ENCODE measurements at places on chromosomes 1 and 21.

DNA sequence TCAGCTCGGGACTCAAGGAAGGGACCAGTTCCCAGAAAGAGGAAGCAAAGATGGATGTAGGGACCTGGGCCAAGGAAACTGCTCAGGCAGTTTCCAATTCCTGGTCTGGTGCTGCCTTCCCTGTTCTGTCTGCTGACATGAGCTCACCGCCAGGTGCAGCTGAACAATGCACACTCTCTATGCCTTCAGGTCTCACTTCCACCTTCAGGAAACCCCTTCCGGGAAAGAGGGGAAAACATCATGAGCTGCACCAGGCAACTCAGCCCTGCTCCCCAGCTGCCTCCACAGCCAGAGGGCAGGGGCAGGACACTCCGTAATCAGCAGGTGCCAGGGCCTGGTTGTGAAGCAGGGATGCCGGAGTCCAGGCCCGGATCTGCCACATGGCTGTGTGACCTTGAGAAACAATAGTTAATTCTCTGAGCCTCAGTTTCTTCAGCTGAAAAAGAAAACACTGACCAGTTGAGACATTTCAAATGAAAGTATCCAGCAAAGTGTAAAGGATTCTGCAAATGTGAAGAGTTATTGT is 27.8 kb downstream of the SMIM12 start:
- DNase-seq = no peak

DNA sequence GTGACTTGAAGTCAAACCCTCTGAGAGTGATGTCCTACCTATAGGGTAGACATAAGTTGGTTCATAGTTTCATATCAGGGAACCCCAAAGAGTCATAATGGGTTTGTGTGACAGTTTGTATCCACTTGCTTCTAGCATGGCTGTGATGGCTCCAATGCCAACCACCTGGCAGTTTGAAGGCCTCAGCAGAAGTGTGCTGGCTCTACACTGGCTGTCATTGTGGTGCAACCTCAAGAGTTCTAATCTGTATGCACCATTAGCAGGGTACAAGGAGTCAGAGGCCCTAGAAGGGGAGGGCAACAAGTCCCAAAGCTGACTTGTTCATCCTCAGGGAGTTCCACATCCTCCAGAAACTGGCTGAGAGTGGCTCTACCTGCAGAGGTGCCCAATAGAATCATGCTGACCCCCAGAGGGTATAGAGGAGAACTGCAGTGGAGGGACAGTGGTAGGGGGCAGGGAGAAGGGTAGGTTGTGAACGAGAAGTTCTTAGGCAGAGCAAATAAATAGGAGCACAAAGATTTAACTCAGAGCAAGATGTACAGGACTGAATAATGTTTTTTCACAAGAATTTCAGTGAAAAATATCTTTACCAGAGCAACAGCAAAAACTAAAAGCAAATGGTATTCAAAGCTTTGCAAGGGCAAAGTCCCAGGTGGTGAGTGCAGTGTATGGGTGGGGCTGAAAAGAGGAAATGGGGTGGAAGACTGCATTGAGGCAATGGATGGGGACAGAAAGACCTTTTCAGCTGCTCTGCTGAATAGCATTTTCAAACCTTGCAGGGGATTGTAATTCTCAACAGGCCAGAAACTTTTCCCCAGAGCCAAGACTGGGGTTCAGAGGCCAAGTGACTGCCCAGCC is 3.2 kb downstream of the FCRL2 start:
- no peak for DNase-seq

- DNase-seq = no peak
Measured at GRCh38 chr1:243474136-243474881, 218.5 kb downstream of the SDCCAG8 start.

GRCh38 chr1:209766051-209766450 is 10.2 kb downstream of the TRAF3IP3 start:
- DNase-seq = no peak

GRCh38 chr1:225447650-225448089 is 19.8 kb upstream of the LBR start:
- no peak for DNase-seq

DNA sequence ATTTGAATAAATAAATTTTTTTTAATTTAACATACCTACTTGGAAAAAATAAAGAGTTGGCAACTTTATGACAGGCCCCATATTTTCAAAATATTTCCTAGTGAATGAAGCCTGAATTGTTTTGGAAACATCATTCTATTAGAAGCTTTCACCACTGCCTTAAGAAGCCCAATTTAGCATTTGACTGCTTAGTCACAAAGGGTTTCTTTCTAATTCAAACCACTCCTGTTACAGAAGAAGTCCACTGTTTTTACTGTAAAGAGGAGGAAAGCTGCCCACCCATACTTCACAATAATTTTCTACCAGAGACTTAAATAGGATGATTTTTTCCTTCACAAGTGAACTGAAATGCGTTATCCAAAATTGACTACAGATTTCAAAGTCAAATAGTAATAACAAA is 534.6 kb upstream of the PTBP2 start:
- no peak for DNase-seq

GRCh38 chr1:55320891-55321290 is 105.7 kb upstream of the USP24 start:
- no peak for DNase-seq

DNA sequence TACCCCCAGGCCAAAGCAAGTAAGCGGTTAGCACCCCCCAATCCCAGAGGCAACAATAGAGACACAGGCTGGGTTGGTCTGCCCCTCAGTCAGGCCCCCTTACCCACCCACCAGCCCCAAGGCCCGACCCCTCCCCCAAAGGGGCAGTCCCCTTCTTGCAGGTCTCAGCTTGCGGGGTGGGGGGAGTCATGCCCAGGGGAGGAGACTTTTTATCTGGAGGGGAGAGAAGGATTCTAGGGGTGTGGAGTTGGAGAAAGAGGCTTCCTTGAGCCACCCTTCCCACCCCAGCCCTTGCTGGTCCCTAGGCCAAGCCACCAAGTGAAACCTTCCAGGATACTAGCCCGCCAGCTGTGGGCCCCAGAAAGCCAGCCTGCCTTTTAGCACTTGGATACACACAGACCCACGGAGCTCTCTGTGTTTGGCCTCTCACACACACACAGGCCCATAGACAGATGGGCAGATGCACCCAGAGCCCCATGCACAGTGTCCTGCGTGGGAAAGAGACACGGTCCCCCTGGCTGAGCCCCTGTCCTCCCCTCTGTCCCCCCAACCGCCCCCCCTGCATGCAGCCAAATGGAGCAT is 7.1 kb downstream of the TMEM54 start:
- DNase-seq = no peak

GRCh38 chr1:221192055-221192454 is 312.8 kb downstream of the HLX start:
- no peak for DNase-seq

GRCh38 chr1:45923343-45923742 is 119.9 kb downstream of the MAST2 start:
- no peak for DNase-seq

DNA sequence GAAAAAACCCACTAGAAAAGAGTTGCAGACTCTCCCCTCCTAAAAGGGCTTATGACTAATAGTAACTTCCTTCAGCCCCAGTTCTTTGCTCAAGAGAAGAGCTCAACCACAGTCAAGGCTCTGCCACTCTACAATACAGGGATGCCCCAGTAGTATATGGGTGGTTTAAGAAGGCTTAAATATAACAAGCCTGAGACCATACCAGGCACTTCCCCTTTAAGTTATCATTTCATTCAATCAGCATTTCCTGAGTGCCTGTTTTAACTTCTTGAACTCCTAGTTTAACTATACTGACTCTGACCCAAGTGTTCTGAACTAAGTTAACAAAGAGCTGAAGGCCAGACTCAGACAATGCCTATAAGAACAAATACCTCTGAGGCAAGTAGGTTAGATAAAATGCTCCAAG is 19.8 kb downstream of the PRPF38A start:
- DNase-seq = peak; percentile 73

DNA sequence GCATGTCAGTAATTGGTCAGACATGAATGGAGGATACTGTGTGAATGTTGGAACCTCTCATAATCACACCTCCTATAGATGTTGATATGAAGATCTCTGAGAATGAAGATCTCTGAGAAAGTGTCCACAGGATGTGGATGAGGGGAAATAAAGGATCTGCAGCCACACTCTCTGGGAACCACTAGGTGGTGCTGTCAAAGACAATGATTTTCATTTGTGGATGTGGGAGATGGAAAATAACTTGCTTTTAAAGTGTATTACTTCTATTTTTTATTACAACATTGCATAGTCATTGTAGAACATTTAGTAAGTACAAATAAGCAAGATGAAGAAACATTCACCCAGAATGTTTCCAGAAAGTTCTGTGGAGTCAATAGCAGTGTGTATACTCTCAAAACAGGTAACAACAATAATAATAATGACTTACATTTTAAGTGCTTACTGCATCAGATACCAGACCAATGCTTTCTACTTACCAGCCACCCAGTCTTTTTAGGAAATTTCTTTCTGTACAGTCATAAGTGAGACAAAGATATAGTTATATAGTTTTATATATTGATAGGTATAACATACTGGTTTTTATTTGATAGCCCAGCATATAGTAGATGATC is 128.2 kb downstream of the ATG4C start:
- no peak for DNase-seq

GRCh38 chr1:31670593-31670964 is 25.9 kb upstream of the PEF1 start:
- DNase-seq = no peak

- DNase-seq = no peak
Measured at GRCh38 chr1:13908128-13908527, 208.1 kb downstream of the PRDM2 start.

DNA sequence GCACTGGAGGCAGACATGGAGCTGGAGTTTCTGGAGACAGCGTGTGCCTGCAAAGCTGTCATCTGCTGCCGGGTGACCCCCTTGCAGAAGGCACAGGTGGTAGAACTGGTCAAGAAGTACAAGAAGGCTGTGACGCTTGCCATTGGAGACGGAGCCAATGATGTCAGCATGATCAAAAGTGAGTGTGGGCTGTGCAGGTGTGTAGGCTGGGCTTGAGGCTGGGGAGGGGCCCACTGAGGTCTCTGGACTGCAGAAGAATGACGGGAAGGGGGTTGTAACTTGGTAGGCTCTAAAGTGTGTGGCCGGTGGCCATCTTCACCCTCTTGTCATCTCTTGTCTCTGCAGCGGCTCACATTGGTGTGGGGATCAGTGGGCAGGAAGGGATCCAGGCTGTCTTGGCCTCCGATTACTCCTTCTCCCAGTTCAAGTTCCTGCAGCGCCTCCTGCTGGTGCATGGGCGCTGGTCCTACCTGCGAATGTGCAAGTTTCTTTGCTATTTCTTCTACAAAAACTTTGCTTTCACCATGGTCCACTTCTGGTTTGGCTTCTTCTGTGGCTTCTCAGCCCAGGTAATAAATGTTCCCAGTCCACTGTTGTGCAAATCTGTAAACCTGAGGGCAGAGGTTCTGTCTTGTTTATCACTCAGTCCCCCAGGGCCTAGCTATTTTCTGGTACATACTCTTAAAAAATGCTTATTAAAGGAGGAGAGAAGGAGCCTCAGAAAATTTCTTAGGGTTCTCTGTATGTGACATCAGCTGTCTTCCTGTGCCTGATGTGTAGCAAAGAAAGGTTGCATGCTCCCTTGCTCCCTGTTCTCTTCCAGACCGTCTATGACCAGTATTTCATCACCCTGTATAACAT is 19.9 kb downstream of the ATP8B2 start:
- peak; percentile 68 for DNase-seq

DNA sequence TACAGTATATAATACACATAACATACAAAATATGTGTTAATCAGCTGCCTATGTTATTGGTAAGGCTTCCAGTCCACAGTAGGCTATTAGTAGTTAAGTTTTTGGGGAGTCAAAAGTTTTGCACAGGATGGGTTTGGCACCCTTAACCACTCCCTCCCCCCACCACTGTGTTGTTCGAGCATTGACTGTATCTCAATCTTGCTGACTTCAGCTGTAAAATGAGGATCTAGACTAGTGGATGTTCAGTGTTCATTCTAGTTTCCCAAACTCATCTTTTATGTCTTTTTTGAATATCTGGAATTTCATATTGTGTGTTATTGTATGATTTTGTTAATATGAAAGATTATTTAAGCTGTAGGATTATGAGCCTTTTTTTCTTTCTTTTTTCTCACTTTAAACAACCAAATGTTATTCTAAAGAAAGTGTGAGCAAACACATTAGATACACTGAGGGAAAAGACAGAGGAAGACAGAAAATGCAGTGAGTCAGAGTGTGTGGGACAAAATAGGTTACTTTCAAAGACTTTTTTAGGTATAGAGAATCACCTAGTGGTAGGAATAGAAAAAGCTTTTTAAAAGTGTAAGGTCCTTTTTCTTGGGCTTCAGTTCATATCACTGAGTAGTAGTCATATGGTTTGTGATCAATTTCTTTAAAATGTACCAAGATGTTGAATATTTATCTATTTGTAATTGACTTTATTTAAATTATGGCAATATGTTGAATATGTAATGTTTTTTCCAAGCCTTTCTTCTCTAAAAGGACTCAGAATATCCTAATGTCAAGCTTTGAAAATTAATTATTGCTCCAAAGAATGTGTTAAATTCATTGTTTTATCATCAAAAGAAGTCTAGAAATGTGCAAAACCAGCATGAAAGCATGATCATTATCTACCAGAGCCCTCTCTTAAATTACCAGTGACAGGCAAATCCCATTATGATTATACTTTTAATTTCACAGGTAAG is 17.9 kb upstream of the CENPF start:
- no peak for DNase-seq

DNA sequence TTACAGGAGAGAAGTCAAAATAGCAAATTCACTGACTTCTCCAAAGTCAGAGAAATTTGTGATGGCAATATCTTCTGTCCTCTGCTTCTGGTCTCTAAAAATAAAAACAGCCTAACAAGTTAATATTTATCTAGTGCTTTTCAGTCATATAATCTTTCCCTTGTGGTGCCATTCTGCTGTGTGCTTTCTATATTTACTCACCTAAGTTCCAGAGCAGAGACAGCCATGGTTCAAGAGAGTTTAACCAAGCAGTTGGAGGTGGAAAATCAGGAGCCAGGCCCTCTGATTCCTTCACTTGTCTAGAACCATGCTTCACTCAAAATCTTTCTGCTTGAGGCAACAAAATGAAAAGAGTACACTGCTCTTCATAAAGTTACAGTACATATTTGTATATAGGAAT is 39.3 kb downstream of the BRINP2 start:
- no peak for DNase-seq

DNA sequence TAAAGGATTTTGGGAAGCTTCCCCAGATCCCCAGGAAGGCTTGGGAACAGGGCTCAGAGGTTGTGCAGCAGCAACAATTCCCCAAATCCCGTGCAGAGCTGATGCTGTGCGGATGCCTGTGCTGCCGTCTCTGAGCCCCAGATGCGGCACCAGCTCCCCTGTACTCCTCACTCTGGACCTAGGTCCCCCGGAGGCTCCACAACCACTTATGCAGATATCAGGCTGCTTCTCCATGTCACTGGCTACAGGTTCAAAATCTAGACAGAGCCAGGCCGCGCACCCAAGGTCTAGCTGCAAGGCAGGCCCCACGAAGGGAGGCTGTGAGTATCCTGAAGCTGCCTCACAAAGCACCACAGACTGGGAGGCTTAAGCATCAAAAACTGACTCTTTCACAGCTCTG is 81.6 kb downstream of the PDE9A start:
- no peak for DNase-seq

DNA sequence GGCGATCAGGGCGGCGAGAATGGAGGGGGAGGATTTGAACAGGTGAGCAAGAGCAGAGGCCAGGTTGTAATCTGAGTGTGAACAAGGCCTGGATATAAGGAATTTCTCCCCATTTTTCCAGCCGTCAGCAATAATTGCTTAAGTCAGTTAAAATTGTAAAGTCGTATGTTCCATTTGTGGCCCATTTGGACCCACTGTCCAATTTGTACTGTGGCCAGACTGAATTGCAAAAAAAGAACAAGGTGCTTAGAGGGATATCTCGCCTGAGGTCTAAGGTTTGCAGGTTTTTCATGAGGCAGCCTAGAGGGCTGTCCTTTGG is 1.0 kb downstream of the ERVH48-1 start:
- no peak for DNase-seq

- DNase-seq = no peak
Measured at GRCh38 chr21:32147041-32147440, 131.8 kb downstream of the MIS18A start.
